Mesenteric fat pad (tissue), 1 donor: ENCODE measurements at places on chromosomes 5 and 9. TPM values are rescaled to one million over a fixed set of nuclear protein-coding genes. Genes with fewer than 3 reads are reported as not detected.

GRCh38 chr5:111425205-111425604 is 87.1 kb downstream of the STARD4 start:
- DNase-seq: no peak

DNA sequence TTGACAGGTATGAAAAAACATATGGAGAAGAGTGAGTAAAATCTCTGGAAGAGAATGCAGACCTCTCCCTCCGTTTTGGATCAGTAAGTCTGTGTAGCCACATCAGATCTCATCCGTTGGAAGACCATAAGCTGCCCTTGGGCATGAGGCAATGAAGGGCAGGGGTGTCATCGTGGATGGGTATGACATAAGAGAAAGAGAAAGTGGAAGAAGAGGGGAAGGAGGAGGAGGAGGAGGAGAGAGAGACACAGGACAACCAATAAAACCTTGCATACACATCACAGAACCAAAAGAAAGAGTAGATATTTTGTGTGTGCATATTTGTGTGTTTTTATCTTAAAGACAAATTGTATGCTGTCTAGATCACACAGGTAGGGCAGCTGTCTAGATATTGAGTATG is 50.7 kb downstream of the PRRC1 start:
- no peak for DNase-seq

Gene VCAN
- 224 TPM for total RNA-seq

DNA sequence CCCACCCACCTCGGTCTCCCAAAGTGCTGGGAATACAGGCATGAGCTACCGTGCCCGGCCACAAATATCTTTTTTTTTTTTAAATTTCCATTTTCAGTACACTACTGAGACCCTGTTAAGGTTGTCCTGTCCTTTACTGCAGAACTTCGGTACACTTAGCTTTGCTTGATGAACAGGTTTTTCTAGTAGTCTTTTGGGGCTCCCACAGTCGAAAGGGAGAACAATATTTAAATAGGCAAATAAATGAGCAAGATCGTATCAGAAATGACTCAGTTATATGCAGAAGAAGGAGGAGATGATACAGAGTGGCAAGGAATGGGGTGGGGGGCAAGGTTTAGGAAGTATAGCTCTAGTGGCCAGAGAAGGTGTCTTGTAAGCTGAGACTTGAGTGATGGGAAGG is 52.7 kb downstream of the MSX2 start:
- no peak for DNase-seq

GRCh38 chr5:176692839-176693476 is 45.7 kb downstream of the TSPAN17 start:
- no peak for DNase-seq

GRCh38 chr5:15774632-15775031 is 274.7 kb downstream of the FBXL7 start:
- DNase-seq: no peak

DNA sequence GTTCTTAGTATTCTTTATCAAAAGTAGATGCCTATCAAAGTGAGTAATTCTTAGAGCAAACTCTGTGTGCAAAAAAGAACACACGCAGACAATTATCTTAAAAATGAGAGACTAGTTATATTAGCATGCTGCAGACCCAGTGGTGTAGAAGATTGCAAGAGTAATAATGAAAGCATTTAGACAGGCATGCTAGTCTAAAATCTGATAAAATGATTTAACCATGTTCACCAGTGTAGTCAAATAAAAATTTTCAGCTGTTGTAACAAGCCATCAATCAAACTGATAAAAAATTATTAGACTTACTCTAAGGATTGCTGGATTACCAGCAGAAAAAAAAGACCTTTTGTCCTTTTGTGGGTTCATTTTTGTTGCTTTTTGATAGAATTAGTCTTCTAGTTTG is 241.9 kb upstream of the TLE4 start:
- DNase-seq: no peak

GRCh38 chr5:171739271-171739670 is 46.3 kb upstream of the SMIM23 start:
- DNase-seq: no peak

DNA sequence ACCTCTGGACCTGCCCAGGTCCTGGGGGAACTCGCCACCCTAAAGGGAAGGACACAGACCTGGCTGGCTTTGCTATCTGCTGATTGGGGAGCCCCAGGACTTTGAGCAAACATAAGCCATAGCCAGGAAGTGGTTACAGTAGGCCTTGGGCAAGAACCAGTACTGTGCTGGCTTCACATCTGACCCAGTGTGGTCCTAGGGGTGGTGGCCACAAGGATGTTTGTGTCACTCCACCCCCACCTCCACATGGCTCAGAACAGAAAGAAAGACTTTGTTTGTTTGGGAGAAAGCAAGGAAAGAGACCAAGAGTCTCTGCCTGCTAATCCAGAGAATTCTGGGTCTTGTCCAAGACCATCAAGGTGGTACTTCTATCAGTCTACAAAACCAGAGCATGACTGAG is 334.2 kb downstream of the SPOCK1 start:
- no peak for DNase-seq

- no peak for DNase-seq
Measured at GRCh38 chr9:87595610-87596009, 97.9 kb downstream of the DAPK1 start.
